DMS 273 treated with DMSO at 0.1 percent for 48 hours (cell line): ENCODE measurements at places on chromosomes 5 and 9.

GRCh38 chr5:149838881-149839739 lies 105.5 kb downstream of the PDE6A start:
- no peak for DNase-seq

DNA sequence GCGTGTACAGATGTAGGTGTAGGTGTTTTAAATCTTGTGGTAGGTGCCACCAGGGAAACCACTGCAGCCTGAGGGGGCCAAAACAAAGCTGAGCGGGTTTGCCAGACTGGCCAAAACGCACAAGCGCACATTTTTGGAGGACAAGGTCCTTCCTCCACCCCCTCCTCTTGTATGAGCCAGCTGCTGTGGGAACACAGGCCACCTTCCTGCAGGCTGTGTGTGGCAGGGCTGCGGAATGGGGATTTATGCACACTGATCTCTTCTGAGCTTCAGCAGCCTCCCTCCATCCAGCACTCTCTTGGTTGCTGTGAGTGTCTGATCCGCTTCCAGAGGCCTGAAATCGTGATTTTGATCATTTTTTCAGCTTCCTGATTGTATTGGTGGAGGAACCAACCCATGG lies 22.4 kb downstream of the ZBTB43 start:
- DNase-seq, result no peak

DNA sequence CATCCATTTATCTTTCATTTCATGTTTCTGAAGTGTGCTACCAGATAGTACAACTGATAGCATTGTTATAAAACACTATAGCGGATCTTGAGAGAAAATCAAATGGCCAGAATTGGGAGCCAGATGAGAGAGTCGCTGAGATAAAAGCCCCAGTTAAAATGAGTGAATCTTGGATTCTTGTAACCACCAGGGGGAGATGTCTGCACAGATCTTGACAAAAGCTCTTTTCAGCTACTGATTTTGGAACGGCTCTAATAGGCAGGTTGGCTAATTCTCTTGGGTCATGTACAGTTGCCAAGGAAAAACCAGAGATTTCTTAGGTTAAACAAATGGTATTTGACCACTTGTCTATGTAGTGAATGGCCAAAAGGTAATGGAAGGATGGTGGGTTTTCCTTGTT lies 21.7 kb downstream of the F2RL2 start:
- peak; percentile 35 for DNase-seq

- no peak for DNase-seq
These were observed 317.9 kb upstream of the FTMT start for GRCh38 chr5:121533814-121534213.

GRCh38 chr9:33460854-33461253 lies 12.9 kb downstream of the NOL6 start:
- DNase-seq, result no peak

DNA sequence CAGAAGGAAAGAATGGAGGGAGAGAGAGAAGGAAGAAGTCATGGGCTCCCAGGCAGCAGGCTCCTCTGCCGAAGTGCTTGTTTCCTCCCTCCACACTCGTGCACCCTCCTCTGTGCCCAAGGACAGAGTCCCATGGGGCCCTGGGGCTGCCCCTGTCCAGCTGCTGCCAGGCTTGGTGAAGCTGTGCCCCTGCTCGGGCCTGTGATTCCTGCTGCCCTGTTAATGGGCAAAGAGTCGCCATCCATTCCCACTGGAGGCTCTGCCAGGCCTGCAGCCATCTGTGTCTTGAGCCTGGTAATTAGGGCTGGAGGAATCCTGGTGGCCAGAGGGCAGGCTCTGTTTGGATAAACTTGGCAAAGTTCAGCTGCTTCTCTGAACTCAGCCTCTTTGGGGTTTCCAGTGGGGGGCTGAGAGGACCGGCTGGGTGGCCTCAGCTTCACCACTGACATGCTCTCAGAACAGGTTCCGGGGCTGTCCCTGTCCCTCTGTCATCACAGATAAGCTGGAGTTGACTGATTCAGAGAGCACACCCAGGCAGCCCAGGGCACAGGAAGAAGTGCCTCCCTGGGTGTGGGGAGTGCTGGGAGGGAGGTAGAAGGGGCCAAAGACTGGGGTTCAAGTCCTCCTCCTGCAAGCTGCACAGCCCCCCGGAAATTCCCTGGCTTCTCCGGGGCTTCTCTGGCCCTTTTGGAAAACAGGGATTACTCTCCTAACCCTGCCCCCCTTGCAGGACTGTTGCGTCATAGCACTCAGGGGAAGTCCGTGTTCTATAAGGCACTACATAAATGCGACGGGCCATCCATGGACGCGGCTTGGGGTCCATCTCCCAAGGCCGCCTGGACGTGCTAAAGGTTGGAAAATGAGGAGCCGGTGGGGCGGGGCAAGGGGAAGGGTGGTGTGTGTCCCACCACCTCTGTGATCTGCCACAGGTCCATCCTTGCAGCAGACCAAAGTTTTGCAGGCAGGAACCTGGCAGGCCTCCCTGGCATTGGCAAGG lies 154.8 kb downstream of the PAX5 start:
- DNase-seq, result no peak

DNA sequence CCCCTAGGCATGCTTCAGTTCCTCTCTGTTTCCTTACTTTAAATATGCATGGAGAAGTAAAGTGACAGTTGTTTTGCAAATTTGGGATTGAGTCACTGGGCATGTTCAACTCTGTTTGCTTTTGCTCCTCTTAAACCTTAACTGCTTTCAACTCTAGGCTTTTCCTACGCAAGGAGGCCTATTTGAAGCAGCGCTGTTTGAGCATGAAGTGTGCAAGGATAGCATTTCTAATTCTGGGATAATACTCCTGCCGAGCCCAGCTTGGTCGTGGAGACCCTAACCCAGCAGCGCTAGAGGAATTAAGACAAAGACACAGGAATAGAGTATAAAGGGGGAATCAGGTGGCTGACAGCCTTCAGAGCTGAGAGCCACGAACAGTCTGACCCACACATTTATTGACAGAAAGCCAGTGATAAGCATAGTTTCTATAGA lies 803.4 kb upstream of the CDH10 start:
- no peak for DNase-seq

- no peak for DNase-seq
These were observed 46.4 kb downstream of the ERMP1 start for GRCh38 chr9:5786370-5787127.

DNA sequence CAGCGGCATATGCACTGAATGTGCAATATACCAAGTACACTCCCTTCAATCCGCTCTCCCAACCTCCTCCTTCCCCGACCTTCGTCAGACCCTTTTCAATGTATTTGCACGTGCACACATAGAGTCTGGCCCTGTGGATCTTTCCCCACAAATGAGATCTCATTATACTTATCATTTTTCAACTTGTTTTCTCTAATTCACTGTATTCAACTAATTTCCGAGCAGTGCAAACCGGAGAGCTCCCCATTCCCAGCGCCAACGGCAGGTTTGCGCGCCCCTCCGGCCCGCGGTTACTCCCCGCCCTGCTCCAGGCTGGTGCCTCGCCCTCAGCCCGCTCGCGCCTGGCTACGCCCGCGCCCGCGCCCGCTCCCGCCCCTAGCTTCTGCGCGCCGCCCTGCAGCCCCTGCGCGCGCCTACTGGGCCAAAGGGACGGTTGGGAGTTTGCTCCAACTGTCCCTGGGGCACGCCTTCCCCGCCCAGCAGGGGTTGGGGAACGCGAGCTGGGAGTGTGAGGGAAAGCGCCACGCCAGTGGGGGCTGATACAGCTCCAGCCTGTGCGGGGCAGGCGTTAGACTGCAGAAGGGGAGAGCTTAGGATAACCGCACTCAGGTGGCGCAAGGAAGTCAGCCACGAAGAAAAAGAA lies 3.3 kb upstream of the CDC20B start:
- DNase-seq, result peak; percentile 65

DNA sequence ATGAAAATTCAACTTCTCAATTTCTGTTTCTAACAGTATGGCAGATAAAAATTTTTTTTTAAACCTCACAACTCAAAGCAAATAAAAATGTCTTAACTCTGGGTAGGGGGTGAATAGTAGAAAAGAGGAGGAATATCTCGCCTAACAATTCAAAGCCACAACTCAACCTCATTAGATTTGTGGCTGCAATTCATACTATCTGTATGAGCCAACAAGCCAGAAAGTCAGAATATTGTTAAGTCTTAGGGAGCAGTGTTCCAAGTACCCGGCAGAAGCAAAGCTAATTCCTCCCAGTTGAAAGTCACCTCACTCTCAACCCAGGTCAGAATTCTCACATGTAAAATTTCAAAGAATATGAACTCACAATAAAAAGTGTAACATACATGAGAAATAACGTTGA lies 15.0 kb downstream of the PJA2 start:
- DNase-seq, result no peak

- no peak for DNase-seq
These were observed 439.5 kb upstream of the CD180 start for GRCh38 chr5:67636091-67636490.

- DNase-seq, result no peak
These were observed 994 bp downstream of the POLE3 start for GRCh38 chr9:113409481-113409880.

- no peak for DNase-seq
These were observed 1.5 kb downstream of the PRRC2B start for GRCh38 chr9:131395157-131396098.

DNA sequence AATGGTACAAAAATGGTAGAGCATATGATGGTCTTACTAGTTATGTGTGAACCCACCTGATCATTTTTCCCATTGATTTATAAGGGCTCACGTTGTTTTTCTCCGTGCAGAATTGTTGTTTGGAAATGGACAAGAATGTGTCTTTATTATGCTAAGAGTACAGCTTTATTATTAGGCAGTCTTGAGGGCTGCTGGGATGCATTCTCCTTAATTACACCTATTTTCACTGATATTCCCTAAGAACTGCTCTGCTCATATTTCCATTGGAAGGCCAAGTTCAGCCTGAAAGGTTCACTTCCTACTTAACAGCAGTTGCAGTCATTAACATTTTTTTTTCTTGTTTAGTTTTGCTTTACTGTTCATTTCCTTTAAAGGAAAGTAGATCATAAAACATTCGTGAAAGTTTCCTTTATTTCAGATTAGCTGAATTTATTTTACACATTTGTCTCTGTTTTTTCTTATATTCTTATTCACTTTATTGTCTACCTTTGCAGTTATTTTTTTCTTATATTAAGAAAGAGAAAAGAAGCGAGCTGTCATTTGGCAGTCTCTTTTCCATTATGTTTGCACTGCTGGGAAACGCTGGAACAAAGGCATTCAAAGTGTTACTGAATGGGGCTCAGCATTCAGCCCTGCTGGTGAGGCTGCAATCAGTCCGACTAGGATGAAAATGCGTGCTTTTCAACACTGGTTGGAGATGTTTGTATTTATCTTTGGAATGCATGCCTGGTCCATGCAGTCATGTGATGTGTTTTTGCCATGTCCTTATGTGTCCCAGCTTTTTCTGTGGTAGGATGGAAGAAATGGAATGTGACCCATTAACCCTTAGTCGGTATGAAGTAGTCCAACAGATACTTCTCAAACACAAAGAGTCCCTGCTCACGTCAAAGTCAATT lies 602.7 kb upstream of the ZNF608 start:
- no peak for DNase-seq
